ENCODE measurements at places on chromosomes 5 and 9.

DNA sequence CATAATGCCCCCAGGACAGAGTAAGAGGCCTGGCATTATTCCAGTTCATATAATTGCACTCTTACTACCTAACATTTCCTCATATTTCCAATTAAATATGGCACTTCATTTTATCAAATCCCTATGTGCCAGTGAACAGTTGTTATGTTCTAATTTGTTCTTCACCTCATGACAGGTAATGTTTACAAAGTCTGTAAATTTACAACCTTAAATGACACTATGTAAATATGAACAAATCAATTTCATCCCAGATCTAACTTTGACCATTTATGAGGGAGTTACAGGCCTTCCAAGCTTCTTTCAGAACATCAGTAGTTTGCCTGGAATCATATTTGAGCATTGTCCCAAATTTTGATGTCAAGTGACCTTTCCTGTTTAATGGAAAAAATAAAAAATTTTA, 592.6 kb upstream of the CDH6 start:
- DNase-seq: no peak

DNA sequence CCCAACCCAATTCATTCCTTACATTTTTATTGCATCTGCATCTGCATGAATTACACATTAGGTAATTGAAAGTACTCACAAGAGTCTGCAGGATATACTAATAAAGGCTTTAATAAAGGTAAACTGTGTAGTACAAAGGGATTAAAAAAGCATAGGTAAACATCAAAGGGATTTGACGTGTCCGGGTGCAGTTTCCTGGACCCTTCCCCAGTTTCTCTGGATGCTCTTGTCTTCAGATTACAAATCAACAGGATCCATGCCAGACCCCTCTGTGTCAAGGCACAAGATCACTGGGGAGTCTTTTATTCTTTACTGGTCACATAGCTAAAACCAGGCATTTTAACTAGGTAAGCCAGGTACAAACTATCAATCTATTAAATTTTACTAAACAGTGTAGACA, 177.2 kb upstream of the TYRP1 start:
- DNase-seq: no peak

- no peak for DNase-seq
Measured at GRCh38 chr9:111598733-111599091, 735 bp downstream of the PTGR1 start.

DNA sequence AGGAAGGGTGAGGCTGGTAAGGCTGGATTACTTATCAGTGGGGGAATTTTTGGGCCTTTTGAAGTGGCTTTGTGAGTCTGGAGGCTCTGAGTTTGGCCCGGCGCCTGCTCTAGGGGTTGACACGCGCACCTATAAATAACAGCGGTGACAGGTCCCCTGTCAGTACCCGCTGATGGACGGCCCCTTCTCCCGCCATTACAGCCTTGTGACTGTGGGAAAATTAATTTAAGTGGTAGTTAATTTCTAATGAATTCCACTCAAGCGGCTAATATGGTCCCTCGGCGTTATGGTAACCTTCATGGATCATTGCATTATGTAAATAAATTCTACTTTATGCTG, 16.5 kb downstream of the MRPL36 start:
- DNase-seq: no peak

GRCh38 chr9:98095401-98095800, 23.6 kb downstream of the TRIM14 start:
- no peak for DNase-seq

DNA sequence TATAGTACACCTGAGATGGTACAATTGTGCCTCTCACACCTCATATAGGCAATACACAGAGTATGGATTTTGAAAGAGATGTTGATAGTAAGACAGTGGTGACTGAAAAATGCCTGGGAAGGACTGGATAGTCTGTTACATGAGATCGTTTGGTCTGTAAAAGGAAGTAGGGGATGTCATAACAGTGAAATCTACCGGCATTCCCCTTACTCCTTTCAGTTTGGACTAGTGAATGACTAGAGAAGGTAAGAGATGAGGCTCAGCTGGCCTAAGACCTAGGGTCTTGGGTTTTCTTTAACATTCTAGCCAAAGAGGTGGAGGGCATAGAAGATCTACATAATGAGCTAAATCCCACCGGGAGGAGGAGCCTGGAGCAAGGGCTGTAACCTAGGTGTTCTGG, 8.1 kb downstream of the TAL2 start:
- no peak for DNase-seq

DNA sequence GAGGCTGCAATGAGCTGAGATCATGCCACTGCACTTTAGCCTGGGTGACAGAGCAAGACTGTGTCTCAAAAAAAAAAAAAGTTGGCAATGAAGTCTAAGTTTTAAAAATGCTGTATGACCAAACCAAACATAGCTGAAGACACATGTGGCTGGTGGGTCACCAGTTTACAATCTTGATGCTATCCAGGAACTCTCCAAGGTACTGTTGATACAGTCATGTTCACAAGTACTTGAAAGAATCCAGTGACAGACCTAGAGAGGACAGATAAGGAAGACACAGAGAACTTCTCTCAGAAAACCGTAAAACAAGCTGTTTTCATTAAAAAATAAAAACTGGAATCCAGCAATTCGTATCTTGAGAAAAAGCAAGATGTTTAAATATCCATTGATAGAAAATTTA, 95.7 kb downstream of the ACTBL2 start:
- DNase-seq: no peak

- DNase-seq: no peak
Measured at GRCh38 chr5:180090769-180091546, 19.4 kb upstream of the RNF130 start.

DNA sequence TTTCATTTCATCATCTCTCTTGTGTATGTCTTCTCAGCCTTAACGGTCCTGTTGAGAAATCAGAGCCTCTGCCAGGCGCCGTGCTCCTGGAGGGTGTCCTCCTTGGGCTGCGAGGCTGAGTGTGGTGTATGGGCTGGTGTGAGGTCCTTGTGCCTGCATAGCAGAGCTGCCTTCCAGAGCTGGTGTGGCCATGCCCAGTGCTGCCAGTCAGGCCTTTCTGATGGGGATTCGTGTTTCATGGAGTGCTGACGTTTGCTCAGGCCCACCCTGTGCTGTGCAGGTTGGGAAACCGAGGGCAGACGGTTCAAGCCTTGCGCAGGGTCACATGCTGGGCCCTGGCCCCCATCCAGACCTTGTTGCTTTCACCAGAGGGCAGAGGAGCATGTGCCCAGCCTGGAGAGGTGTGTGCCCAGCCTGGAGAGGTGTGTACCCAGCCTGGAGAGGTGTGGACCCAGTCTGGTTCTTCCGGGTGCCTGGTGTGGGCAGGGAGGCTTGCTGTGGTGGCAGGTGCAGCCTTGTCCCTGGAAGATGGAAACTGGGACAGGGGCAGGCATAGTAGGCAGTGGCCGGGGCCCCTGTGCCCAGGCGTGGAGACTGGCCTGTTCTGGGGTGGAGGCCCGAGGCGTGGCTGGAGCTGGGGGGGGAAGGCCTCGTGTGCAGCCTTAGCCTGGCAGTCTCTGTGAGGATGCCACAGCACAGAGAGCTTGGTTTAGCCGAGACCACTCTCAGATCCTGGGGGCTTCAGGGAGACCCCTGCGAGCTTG, 84.0 kb downstream of the RXRA start:
- DNase-seq: no peak

DNA sequence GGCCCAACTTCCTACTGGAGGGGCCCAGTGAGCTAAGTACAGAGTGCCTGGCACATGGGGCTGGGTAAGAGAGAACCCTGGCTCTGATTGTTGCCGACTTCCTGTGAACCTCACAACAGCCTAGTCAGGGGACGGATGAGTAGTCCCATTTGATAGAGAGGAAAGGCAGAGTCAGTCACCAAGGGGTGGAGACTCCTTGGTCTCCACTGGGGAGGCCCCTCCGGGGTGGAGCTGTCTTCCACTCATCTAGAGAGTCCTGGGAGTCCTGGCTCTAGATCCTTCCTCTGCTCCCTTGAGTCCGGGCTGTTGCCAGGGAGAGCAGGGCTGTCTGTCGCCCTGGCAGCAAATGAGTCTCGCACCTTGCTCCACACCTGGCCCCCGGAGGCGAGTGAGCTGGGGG, 8.0 kb downstream of the GRK6 start:
- DNase-seq: peak; percentile 72

DNA sequence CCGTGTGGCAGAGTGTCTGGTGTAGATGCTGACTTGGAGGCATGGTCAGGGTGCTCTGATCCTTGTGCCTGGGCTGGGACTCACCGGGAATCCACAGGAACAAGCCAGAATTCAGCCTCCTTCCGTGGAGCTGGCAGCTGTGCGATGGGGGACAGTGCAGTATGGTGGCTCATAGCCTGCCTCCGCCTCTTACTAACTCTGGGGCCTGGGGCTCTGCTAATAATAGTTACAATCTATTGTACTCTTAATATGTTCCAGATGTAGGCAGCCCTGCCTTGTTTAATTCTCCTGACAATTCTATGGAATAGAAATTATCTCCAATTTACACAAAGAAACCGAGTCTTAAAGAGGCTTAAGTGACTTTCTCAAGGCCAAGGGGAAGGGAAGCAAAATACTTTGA, 77.6 kb downstream of the PCDH1 start:
- DNase-seq: no peak

DNA sequence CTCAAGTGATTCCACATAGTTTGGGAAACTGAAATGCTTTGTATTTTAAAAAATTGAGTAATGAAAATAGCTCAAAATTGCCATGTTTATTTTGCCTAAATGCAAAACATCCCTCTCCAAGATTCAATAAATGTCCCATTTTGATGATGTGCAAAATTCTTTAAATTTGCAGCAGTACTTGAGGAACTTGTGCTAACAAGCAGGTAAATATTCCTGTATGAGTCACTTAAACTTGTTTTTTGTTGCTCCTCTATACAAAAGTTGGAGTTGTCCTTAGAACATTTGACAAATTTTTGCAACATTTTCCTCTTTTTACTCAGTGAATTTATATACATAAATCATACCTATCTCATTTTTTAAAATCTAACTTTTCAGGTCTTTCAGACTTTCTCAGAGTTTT, 280.2 kb downstream of the CDH12 start:
- DNase-seq: no peak

- no peak for DNase-seq
Measured at GRCh38 chr5:167721926-167722440, 569.5 kb upstream of the WWC1 start.

DNA sequence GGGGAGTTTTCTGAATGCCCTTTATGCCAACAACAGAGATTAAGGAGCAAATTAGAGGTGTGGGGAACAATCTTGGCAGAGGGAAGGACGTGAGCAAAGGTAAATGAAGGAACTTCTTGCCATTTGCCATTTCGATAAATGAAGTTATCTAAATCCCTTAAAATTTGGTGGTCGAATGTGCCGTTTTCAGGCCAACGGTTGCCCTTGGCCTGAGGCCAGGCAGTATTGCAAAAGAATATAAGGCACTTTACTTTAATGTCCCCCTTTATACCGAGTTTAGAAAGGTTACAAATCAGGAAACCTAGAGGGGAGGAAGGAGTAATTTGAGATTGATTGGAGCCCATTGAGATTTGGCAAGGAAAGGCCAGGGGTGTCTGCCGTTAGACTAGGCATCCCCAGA, 26.3 kb downstream of the C9orf50 start:
- no peak for DNase-seq

- DNase-seq: no peak
Measured at GRCh38 chr9:82539856-82540579, 522.9 kb downstream of the RASEF start.

Data from activated CD4-positive, alpha-beta T cell treated with anti-CD3 and anti-CD28 coated beads, Interleukin-2, amount 50 U/mL, for 48 hours (primary cell).